ENCODE measurements at places on chromosomes 1 and 21. TPM values are rescaled to one million over a fixed set of nuclear protein-coding genes. Genes with fewer than 3 reads are reported as not detected.
A peak's percentile ranks its signal among the peaks of the same experiment; 100 is the strongest.

DNA sequence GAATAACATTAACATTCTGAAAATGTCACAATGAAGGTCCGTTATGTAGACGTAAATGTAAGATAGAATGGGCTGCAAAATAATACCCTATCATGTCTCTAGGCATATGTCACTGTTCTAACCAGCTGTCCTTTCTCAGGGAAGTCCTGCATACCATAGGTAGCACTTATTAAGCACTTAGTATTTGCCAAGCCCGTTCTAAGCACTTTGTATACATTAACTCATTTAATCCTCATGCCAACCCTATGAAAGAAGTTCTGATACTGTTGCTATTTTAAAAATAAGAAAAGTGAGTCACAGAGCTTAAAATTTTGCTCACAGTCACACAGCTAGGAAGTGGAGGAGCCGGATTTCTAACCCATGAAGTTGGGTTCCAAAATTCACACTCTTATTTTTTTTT, 15.7 kb downstream of the GAS5 start:
- DNase-seq, result no peak
- H3K27me3 ChIP-seq, result no peaks in the 10 kb centered on the region
- H3K4me3 ChIP-seq, result no peak overlapping the region
- H3K4me1 ChIP-seq, result no peaks in the 10 kb centered on the region
- peaks cover 38% of the 10 kb centered on the region for H3K36me3 ChIP-seq

Gene HSD3B1
- not detected for total RNA-seq

GRCh38 chr1:3759796-3760195, 7.5 kb downstream of the CCDC27 start:
- no peak overlapping the region for H3K4me3 ChIP-seq
- H3K27ac ChIP-seq, result no peak overlapping the region
- H3K4me1 ChIP-seq, result no peaks in the 10 kb centered on the region
- H3K36me3 ChIP-seq, result no peaks in the 10 kb centered on the region
- H3K27me3 ChIP-seq, result peaks cover 13% of the 10 kb centered on the region

DNA sequence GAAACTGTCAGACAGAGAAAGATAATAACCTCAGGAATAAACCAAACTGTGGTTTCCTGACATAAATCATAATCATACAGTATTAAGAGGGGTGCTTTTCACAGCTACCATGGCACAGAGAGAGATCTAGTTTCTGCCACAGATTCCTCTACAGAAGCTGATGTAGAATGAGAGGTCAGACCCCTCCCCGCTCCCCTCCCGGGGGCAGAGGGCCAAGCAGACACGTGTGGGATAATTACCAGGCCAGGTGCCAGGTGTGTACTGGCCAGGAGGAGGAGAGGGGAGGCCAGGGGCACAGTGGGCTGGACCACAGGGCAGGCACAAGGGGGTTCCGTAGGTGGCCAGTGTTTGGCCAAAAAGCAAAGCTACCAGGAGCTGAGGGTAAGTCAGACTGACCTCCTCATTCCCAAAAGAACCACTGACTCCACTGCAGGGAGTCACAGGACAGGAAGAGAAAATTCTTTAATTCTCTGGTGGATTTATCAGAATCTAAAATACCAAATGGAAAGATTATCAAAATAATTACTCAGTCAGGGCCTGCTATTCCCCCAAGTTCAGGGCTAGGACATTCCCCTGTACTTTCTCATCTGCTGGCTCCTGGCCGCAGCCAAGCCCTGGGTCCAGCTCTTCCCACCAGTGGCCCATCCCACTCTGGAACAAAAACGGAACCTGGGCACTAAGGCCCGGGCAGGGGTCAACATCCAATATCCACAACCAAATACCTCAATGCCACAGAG, 30.0 kb downstream of the C2CD2 start:
- H3K27me3 ChIP-seq, result no peaks in the 10 kb centered on the region
- peaks cover 2% of the 10 kb centered on the region for H3K36me3 ChIP-seq
- peak overlapping the region; percentile 71 for H3K27ac ChIP-seq
- H3K4me3 ChIP-seq, result peak overlapping the region; percentile 30

Gene C1QC
- not detected for total RNA-seq

GRCh38 chr1:150626150-150626549, 3.3 kb downstream of the ENSA start:
- no peak overlapping the region for H3K4me3 ChIP-seq
- peaks cover 56% of the 10 kb centered on the region for H3K4me1 ChIP-seq
- peaks cover 51% of the 10 kb centered on the region for H3K36me3 ChIP-seq
- no peaks in the 10 kb centered on the region for H3K27me3 ChIP-seq
- no peak overlapping the region for H3K27ac ChIP-seq

DNA sequence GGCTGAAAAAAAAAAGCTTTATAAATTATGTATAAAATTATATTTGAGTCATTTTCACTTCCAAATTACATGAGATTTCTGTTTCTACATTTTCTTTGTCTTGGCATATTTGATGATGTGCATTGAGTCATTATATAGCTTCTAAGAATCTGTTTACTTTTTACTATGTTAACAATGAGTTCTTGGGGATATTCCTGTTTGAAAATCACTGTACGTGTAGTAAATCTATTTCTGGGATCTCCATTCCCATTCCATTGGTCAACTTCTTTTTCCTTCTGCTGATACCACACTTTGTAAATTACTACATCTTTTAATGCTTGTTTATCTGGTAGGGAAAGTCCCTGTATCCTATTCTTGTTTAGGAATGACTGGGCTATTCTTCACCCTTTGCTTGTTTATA, 43.6 kb downstream of the TNFRSF9 start:
- H3K4me3 ChIP-seq, result no peak overlapping the region
- H3K4me1 ChIP-seq, result peaks cover 4% of the 10 kb centered on the region
- H3K27ac ChIP-seq, result no peak overlapping the region

DNA sequence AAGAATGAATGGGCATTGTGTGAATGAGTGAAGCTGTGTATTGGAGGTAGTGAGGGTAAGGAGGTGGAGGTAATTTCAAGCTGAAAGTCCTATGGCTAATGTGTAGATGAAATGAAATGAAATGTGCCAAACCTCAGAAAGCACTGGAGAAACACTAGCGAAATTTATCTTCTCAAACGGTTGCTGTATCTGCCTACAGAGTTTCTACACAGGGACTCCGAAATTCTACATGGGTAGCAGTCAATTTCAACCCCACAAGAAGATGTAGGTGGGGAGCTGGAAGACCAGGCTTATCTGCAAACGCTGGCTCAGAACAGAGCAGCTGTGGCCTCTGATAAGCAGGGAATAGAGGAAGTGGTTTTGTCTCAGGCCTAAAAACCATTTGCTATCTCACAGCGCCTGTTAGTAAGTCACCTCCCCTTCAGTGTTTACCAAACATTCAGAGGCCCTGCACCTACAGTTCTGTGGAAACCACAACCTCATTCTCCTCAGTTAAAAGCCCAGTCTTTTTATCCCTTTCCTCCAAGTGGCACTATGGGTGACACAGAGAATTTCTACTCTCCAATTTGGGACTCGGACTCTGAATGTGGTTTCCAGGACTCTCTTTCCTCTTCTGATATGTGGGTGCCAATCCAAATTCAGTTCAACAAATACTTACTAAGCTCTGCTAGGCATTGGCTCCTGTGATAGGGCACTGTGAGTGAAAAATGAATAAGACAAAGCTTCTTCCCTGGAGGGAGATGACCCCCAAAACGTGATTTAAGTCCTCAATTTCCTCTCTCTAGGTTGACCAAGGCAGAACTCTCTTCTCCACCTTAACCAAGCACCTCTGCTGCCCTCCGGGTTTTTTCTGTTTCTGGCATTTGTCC, 17.2 kb upstream of the SLAMF6 start:
- DNase-seq, result peak; percentile 76
- peak overlapping the region; percentile 94 for H3K27ac ChIP-seq
- H3K27me3 ChIP-seq, result no peaks in the 10 kb centered on the region
- H3K36me3 ChIP-seq, result peaks cover 20% of the 10 kb centered on the region

DNA sequence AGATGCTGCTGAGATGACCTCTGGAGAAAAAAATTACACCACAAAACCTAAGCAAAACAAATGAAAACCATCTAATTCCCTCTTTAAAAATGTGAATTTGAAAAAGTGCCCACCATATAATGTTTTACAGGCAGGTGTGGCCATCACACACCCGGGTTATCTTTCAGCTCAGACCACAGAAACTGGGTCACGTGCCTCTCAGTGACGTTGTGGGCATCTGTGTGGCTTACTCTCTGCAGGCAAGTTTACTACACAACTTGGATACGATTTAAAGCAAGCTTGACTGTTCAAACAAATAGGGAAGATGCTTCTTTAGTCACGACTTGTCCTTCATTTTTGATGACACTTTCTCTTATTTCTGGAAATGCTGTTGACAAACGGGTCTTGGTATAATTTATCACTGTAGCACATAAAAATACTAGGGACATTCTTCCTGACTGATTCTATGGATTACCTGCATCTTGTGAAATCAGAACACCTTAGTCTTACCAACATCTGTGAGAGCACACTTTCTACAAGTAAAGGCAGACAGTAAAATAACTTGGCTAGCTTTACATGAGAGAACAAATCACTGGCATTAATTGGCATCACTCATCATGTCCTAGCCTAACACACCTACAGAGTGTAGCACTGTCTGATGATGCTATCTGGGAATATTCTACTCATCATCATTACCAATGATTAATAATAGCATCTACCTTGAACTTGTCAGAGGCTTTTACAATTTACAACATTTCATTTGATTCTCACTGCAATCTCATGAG, 89.3 kb upstream of the EDEM3 start:
- peaks cover 25% of the 10 kb centered on the region for H3K36me3 ChIP-seq
- peak; percentile 73 for DNase-seq
- H3K27me3 ChIP-seq, result no peaks in the 10 kb centered on the region
- peak overlapping the region; percentile 83 for H3K27ac ChIP-seq
- peaks cover 46% of the 10 kb centered on the region for H3K4me1 ChIP-seq
- H3K4me3 ChIP-seq, result peak overlapping the region; percentile 30

GRCh38 chr1:186443638-186444037, 17.3 kb downstream of the PDC start:
- no peaks in the 10 kb centered on the region for H3K36me3 ChIP-seq
- H3K27me3 ChIP-seq, result no peaks in the 10 kb centered on the region
- H3K4me1 ChIP-seq, result peaks cover 12% of the 10 kb centered on the region
- DNase-seq, result no peak
- H3K4me3 ChIP-seq, result no peak overlapping the region
- H3K27ac ChIP-seq, result no peak overlapping the region

- no peak overlapping the region for H3K4me3 ChIP-seq
- H3K4me1 ChIP-seq, result peaks cover 2% of the 10 kb centered on the region
Observed at GRCh38 chr1:162851341-162851740, 9.6 kb downstream of the CCDC190 start.

- no peaks in the 10 kb centered on the region for H3K4me1 ChIP-seq
- H3K36me3 ChIP-seq, result no peaks in the 10 kb centered on the region
- H3K27me3 ChIP-seq, result no peaks in the 10 kb centered on the region
- no peak for DNase-seq
- no peak overlapping the region for H3K4me3 ChIP-seq
- H3K27ac ChIP-seq, result no peak overlapping the region
Observed at GRCh38 chr1:98965394-98965793, 39.3 kb downstream of the PLPPR5 start.

Gene GJB3
- total RNA-seq, result not detected

DNA sequence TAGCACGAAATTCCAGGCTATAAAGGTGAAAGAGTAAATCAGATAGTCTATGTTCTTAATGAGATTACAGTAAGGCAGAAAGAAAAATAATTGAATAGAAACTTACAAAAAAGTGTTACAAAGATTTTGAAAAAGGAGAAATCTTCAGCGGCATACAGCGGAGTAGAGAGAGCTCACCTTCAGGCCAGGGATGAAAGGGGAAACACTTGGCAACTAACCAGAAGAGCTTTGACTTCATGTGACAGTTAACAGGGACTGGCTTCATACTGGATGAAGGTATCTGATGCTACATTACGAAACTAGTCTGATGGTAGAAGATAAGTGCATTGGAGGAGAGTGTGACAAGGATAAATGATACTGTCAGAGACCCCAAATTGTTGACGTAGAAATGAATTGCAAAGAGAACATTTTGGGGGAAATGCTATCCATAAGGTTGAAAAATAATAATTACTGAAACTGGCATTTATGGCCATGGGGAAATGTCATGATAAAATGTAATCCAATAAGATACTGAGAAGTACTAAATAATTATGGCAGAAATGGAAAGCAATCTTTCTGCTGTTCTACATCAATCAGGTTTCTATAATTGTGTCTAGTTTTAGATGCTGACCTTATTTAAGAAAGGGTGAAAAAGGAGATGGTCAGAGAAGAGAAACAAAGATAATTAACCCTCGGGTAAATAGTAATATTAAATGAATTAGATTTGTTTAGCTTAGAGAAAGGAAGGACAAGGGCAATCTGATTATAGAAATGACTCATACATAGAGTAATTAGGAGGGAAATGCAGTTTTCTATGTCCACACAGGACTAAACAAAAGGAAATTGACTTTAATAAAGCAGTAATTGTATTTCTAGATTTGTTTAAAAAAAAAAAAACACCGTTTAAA, 808.7 kb downstream of the NCAM2 start:
- H3K4me1 ChIP-seq, result no peaks in the 10 kb centered on the region
- no peaks in the 10 kb centered on the region for H3K27me3 ChIP-seq
- no peak overlapping the region for H3K27ac ChIP-seq
- no peak overlapping the region for H3K4me3 ChIP-seq

DNA sequence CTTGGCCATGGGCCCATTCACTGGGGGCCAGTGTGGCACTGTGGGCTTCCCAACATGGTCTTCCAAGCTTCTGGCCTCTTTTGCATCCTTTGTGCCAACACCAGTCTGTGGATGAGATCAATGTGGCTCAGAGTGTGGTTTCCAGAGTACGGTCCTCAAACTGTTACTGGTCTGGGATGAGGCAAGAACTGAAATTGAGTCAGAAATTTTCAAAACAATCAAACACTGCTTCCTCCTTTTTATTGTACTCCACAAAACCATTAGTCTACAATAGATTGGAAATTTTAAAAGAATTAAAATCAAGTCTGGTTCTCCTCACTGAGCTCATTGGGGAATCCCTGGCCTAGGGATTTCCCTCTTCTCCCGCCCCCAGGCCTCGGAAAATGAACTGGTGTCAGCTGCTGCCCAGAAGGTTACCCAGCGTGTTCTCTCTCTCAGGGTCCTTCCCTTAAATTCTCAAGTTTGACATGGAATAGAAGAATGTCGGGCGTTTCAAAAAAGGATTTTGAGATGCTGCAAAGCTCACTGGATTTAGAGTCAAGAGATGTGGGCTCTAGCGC, 222.0 kb downstream of the SDCCAG8 start:
- no peak for DNase-seq
- H3K36me3 ChIP-seq, result no peaks in the 10 kb centered on the region
- H3K4me3 ChIP-seq, result no peak overlapping the region
- H3K4me1 ChIP-seq, result peaks cover 27% of the 10 kb centered on the region
- no peak overlapping the region for H3K27ac ChIP-seq

Data from activated CD4-positive, alpha-beta T cell treated with anti-CD3 and anti-CD28 coated beads, Interleukin-2, amount 10 ng/mL, durations not matched to agents 7 days and 5 days (primary cell).